Stimulated activated naive CD8-positive, alpha-beta T cell treated with anti-CD3 and anti-CD28 coated beads, Interleukin-15, Interleukin-2, amounts not matched to agents 100 U/mL and 50 U/mL, for 24 hours (primary cell): ENCODE measurements at places on chromosomes 3 and 15.
A peak's percentile ranks its signal among the peaks of the same experiment; 100 is the strongest.

- no peak for DNase-seq
These were observed 533 bp upstream of the OCA2 start for GRCh38 chr15:28099555-28100140.

DNA sequence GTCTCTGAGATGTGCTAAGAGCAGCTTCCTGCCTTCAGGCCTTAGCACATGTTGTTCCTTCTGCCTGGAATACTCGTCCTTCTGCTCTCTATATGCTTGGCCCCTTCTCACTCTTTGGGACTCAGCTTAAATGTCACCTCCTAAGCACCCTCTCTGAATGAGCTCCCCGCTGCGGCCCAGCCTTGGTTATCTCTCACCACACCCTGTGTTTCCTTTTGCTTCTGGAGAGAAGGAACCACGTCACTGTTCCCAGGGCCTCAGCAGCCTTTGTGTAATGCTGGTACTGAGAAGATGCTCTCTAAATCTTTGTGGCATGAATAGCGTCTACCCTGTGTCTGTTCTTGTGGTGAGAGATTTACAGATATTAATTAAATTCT, 2.2 kb downstream of the FAH start:
- no peak for DNase-seq

DNA sequence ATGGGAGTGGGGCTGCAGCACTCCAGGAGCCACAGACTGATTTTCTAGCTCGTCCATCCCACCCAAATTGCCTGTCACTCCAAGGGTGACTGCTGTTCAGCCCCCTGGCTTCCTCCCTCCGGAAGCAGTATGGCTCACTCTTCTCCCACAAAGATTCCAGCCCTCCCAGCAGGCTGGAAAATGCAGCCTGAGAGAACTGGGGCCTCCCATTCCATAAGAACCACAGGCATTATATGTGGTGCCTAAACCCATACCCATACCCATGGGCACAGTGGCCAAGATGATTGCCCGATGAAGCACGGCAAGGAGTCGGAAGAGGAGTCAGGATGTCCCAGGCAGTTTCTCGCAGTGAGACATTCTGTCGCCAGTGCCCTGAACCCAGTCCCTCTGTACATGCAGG, 6.0 kb upstream of the VILL start:
- DNase-seq: no peak

DNA sequence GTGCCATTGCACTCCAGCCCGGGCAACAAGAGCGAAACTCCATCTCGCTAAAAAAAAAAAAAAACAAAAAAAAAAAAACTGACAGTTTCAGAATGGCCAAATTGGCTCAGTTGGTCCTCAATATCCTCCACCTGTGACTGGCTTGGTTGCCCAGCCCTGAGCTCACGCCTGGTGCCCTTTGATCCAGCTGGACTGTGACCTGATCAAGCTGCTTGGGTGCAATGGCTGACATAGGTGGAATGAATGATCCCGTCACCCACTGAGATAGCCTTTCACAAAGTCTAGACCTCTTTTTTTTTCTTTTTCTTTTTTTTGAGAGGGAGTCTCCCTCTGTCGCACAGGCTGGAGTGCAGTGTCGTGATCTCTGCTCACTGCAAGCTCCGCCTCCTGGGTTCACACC, 254.6 kb downstream of the FOXP1 start:
- no peak for DNase-seq

GRCh38 chr15:23690450-23690852, 3.3 kb upstream of the NDN start:
- DNase-seq: no peak

DNA sequence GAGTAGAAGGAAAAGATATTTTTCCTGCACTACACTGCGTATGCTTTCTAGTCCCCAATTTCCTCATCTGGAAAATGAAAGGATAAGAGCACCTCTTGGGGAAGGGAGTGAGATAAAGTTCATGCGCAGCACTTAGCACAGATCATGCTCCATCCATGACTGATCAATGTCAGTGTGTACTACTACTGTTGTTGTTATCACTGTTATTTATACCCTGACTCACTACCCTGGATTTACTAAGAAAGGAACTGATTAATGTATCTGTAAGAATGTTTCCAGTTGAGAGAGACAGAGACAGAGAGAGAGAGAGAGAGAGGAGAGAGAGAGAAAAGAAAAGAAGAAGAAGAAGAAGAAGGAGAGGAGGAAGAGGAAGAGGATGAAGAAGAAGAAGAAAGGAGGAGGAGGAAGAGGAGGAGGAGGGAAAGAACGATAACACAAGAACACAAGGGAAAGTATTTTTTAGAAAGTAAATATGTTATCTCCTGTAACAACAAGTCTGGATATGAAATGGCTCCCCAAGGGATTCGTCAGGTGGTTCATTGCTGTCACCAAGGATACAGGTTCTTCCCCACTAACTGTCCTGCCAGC, 212.2 kb upstream of the PROK2 start:
- no peak for DNase-seq

DNA sequence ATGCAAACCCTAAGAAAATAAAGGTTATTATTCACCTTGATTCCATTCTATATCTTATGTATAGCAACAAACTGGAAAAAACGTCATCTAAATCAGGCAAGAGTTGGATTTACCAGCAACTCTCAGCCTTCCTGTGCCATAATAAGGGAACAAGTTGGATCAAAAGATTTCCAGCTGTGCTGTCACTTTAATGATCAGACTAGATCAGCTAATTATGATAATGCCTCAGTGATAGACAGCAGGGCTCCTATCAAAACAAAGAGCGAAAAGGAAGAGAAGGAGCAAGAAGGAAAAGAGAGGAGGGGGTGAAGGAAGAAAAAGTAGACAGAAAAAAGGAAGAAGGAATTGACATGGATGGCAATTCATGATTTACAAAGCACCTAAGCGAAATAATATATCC, 36.7 kb upstream of the BCL6 start:
- no peak for DNase-seq

- no peak for DNase-seq
These were observed 144.0 kb upstream of the SMAD3 start for GRCh38 chr15:66921319-66921915.

- no peak for DNase-seq
These were observed 77.0 kb downstream of the NTRK3 start for GRCh38 chr15:88179562-88179961.

- DNase-seq: no peak
These were observed 113.4 kb downstream of the RORA start for GRCh38 chr15:61115679-61116078.

- DNase-seq: no peak
These were observed 52.4 kb downstream of the PSMD6 start for GRCh38 chr3:63970631-63971475.

DNA sequence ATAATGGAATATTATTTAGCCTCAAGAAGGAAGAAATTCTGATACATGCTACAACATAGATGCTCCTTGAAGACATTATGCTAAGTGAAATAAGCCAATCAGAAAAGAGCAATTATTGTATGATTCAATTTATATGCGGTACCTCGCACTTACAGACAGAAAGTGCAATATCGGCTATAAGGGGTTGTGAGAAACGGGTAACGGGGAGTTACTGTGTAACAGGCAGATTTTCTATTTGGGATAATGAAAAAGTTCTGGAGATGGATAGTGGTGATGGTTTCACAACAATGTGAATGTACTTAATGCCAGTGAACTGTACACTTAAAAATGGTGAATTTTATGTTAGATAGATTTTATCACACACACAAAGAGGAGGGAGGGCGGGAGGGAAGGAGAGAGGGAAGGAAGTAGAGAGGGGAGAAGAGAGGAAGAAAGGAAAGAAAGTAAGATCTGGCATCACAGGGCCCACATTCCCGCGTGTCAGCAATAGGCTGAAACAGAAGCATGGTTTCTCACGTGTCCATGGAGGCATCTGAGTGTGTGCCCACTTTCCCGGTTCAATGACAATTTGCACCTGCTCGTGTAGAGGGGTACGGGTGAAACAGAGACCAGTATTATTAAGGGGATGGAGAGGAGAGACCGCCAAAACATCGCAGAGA, 700 bp upstream of the BLM start:
- DNase-seq: no peak

DNA sequence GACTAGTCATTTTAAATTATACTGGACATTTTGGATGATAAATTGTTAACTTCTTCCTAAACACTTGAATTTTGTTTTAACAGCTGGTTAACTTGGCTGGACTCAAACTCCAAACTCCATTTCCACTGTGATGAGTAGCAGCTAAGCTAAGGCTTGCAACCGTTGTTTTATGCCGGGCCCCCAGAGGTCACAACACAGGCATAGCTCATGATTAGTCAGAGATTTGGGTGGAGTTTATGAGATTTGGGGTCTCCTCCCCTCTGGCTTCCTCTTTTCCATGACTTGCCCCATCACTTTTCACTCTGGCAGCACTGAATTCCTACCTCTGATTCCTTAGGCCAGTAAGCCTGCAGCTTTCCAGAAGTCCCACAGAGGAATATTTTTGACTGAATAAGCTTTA, 12.8 kb downstream of the THAP10 start:
- no peak for DNase-seq

GRCh38 chr3:50519471-50520089, 16.1 kb upstream of the CACNA2D2 start:
- DNase-seq: peak; percentile 84

- DNase-seq: no peak
These were observed 7.5 kb downstream of the POLG start for GRCh38 chr15:89327113-89327512.

GRCh38 chr3:126300001-126300760, 57.0 kb downstream of the KLF15 start:
- DNase-seq: no peak

- DNase-seq: no peak
These were observed 785 bp upstream of the IFT57 start for GRCh38 chr3:108222853-108223565.

- DNase-seq: no peak
These were observed 59.4 kb upstream of the VGLL4 start for GRCh38 chr3:11703146-11703545.

DNA sequence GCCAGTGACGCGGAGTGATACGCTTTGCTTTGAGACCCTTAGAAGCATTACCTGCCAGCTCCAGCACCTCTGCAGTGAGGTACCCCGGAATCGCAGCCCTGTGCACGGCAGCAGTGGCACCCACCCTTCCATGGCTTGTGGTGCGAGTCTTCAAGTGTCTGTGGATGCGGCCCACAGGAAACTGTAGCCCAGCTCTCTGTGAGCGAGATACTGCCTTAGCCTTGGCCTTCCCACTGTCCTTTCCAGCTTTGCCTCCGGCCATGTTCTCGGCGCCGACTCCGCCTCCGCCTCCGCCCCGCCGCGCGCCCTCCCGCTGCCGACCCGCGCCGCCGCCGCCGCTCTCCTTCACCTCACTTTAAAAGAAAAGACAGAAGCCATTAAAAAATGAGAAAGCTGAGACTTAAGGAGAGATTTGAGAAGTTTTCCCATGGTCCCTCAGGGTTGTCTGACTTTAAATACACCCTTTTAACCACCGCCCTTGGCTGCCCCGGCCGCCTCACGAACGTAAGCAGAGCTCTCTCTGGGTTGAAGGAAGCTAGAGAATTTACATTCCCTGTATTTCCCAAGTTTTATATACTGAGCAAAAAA, 78.5 kb upstream of the FAM174B start:
- DNase-seq: peak; percentile 10

- no peak for DNase-seq
These were observed 65.1 kb upstream of the TBL1XR1 start for GRCh38 chr3:177262396-177262795.

DNA sequence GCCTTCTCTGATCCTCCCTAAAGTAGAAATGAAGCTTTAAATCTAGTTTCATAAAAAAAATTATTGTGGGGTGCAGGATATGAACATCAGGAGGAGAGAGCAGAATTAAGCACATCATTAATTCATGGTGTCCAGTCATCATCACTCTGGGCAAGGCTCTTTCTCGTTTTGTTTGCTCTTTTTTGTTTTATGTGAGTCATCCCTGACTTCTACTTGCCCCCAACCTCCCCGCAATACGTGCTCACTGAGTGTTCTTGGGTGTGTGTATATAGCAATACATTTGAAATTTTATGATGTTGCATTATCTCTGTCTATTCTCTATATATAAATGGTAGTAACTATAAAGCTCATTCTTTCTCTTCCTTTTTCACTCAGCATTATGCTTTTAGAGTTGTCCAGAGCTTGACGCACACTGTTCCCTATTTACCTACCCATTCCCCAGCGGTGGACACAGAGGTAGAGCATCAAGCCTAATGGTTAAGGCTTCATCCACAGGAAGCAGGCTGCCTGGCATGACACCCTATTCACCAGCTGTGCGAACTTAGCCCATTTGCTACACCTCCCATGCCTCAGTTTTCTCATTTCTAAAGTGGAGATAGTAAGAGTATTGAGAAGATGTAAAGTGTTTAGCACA, 72.3 kb downstream of the CD200R1L start:
- no peak for DNase-seq

GRCh38 chr3:96039632-96040031, 774.8 kb upstream of the EPHA6 start:
- DNase-seq: no peak

GRCh38 chr15:39579487-39580116, 1.3 kb upstream of the THBS1 start:
- DNase-seq: no peak

- no peak for DNase-seq
These were observed 618.5 kb downstream of the NR2F2 start for GRCh38 chr15:96948981-96949380.

DNA sequence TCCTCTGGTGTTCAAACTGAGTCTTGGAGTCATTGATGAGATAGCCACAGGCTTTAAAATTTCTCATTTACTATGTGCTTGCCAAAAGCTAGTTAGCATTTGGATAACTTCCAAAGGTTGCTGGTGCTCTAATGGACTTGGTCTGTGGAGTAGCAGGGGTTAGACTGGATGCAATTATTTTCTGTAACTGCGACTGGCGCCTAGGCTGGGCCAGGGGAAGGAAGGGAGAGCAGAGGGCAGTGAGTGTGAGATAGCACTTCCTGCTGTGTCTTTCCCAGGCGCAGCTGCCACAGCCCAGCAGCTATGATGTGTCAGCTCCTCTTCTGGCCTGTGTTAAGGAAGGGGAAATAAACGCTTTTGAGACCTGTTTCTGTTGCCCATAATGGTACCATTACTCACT, 98.6 kb downstream of the MYRIP start:
- DNase-seq: no peak

DNA sequence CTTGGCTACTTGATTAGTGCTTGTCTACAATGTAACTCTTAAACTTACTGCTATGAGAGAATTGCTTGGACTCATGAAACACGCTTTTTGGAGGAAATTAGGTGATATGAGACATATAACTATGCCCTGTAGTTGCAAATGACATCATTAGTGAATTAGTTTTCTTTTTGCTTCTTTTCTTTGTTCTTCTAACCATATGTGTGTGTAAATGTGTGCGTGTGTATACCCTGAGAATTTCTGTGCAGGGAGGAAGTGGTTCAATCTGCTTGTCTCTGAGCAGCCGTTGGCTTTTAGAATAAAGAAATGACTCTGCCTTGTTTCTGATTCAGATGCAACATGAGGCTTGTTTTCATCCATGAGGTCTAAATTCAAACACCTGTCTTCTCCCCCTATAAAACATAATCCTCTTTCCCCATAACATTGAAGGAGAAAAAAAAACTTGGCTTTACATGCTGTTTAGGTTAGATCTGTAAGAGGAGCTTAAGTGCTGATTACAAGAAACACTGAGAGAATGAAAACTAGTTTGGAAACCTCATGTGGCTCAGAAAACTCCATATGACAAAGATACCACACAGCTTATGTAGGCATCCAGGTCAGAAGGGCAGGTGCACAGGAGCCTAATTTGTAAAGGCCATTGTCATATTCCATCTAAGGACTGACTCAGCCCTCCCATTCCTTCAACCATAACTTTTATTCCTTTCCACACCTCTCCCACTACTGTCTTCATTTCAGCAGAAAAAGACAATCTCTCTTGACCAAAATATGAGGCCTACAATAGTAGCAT, 30.5 kb upstream of the BLM start:
- DNase-seq: no peak

GRCh38 chr3:57109437-57110199, 49.2 kb downstream of the SPATA12 start:
- no peak for DNase-seq
